ENCODE measurements at places on chromosomes 4 and X. TPM values are rescaled to one million over a fixed set of nuclear protein-coding genes. Genes with fewer than 3 reads are reported as not detected.

Gene ATP2B3
- not detected for total RNA-seq

Gene STK32B
- not detected for total RNA-seq

Gene LRRC66
- 0.06 TPM for total RNA-seq

Gene POLA1
- 2.5 TPM for total RNA-seq

Gene RBMXL3
- not detected for total RNA-seq

Gene SPACA5
- total RNA-seq, result not detected

Gene RADX
- total RNA-seq, result 1.4 TPM

Measured in right lobe of liver (tissue), 6 donors.